ENCODE measurements at places on chromosomes 2 and 18. TPM values are rescaled to one million over a fixed set of nuclear protein-coding genes. Genes with fewer than 3 reads are reported as not detected.

GRCh38 chr2:54059986-54060385 lies 55.4 kb upstream of the ACYP2 start:
- H3K4me3 ChIP-seq: no peak overlapping the region
- H3K27me3 ChIP-seq: no peaks in the 10 kb centered on the region
- no peak overlapping the region for H3K27ac ChIP-seq
- H3K4me1 ChIP-seq: no peaks in the 10 kb centered on the region

DNA sequence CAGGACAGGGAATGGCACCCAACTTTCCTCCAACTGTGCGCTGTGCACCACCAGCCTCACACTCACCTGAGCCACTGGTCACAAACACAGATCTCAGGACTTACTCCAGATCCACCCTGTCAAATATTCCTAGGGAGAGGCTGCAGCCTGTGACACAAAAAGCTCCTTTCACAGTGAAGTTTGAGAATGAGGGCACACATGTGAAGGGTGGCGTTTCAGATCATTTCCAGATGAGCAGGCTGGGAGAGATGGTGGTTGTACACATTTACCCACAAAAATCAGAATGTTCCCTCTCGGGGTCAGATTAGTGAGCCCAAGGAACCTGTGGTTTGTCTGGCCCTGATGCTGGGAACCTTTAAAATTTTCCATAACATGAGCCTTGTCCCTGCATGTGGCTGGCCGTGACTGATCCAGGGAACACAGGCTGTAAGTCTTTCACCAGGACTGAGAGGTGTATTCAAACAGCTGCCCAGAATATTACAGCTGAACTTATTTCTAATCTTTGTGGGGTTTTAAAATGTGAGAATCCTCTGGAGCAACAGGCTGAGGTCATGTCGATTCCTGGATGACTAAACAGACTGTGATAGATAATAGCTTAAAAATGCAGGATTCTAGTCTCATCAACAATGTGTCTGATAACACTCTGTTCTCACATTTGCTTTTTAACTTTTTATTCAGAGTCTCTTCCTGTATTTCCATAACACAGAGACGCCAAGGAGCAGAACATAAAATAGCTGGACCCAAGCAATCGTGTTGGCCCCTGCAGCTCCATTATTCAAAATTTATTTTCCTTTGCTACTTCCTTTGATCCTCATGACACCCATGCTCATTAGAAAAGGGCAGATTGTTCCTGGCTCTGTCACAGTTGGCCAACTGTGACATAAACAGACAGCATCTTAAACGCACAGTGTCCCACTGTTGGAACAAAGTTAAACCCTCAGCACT lies 35.5 kb downstream of the IL1R2 start:
- H3K4me3 ChIP-seq: no peak overlapping the region
- H3K36me3 ChIP-seq: no peaks in the 10 kb centered on the region
- H3K4me1 ChIP-seq: peaks cover 18% of the 10 kb centered on the region

DNA sequence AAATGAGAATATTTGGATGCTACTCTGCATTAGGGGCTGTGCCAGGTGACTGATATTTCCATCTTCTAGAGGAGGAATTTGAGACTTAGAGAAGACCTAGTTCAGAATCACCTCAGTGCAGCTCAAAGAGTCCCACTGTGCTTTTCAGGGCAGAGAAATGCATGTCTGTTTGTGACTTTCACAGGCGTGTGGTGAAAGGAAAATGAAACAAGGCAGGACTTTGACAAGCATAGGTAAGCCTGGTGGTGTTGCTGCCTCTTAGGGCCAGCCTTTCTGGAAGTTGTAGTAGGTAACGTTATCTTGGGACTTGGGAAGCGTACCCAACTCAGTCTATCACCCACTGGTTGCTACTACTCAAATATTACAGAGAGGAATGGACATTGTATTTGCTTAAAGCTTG lies 2.6 kb downstream of the GPR39 start:
- H3K36me3 ChIP-seq: no peaks in the 10 kb centered on the region
- no peak for DNase-seq
- no peak overlapping the region for H3K27ac ChIP-seq
- H3K4me1 ChIP-seq: peaks cover 12% of the 10 kb centered on the region

GRCh38 chr18:9771261-9771976 lies 63.3 kb downstream of the RAB31 start:
- H3K4me1 ChIP-seq: no peaks in the 10 kb centered on the region
- no peaks in the 10 kb centered on the region for H3K36me3 ChIP-seq
- DNase-seq: peak; percentile 57
- peak overlapping the region; percentile 1 for H3K27ac ChIP-seq

DNA sequence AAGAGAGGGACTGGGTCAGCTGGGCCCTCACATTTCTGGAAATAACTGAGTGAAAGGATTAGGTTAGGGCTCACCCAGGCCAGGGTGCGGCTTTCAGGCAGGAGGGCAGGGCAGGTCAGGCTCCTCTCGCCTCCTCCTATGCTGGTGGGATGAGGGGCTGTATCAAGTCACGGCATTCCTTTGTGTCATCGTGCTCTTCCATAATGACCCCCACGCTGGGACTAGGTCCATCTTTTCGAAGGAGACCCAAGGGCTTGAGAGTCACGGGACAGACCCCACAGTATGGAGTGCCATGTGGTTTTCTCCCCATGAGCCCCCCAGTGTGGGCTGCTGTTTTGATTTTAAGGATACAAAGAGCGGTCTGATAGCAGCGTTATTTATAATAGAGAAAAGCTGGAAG lies 137.8 kb upstream of the COPS8 start:
- H3K4me3 ChIP-seq: no peak overlapping the region
- H3K27ac ChIP-seq: no peak overlapping the region
- no peaks in the 10 kb centered on the region for H3K27me3 ChIP-seq
- H3K36me3 ChIP-seq: no peaks in the 10 kb centered on the region
- no peaks in the 10 kb centered on the region for H3K4me1 ChIP-seq
- DNase-seq: no peak

DNA sequence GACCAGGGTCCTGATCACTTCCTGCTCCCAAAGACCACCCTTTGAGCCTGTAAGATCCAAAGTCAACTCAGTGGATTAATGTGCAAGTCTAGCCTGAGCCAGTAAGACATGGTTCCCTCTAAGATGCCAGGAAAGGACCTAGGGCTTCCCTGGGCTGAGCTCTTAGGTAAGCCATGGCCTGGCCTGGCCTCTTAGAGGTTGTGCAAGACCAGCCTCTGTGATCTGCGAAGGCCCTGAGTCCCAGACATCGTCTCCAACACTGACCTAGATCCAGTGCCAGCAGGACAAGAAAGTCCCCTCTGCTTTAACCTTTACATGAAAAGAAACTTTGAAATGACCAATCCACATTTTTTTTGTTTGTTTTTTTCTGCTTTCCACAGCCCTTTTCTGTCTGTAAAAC lies 73.6 kb upstream of the CYP1B1 start:
- no peaks in the 10 kb centered on the region for H3K4me1 ChIP-seq
- no peak overlapping the region for H3K4me3 ChIP-seq
- no peak for DNase-seq
- H3K36me3 ChIP-seq: no peaks in the 10 kb centered on the region

DNA sequence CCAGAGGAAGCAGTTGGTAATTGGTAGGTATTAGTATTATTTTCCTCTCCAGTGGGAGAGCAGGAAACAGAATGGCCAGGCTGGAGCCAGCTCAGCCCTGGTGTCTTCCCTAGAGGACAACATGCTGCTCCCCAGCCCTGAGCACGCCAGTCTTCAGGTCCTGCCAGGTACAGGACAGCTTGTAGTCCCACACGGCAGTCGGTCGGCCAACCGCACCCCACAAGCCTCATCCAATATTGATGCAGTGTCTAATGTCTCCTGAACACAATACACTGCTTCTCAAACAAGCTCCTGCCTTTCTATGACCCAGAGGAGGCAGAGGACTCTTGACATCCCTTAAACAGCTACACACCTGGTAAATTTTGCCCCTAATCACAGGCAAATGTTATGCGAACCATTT lies 71.0 kb upstream of the PPP1CB start:
- H3K27me3 ChIP-seq: no peaks in the 10 kb centered on the region
- no peaks in the 10 kb centered on the region for H3K36me3 ChIP-seq
- peak overlapping the region; percentile 11 for H3K27ac ChIP-seq
- peaks cover 62% of the 10 kb centered on the region for H3K4me1 ChIP-seq
- no peak for DNase-seq

GRCh38 chr2:110678457-110679336 lies 834 bp upstream of the BUB1 start:
- peak overlapping the region; percentile 84 for H3K27ac ChIP-seq
- no peak for DNase-seq
- H3K4me3 ChIP-seq: peak overlapping the region; percentile 80
- no peaks in the 10 kb centered on the region for H3K27me3 ChIP-seq
- H3K4me1 ChIP-seq: peaks cover 12% of the 10 kb centered on the region

DNA sequence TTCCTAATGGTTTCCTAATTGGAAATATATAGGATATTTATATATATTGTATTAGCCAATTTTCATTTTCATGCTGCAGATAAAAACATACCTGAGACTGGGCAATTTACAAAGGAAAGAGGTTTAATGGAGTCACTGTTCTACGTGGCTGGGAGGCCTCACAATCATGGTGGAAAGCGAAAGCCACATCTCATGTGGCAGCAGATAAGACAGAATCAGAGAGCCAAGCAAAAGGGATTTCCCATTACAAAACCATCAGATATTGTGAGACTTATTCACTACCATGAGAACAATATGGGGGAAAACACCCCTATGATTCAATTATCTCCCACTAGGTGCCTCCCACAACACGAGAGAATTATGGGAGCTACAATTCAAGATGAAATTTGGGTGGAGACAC lies 242.5 kb upstream of the NETO1 start:
- no peaks in the 10 kb centered on the region for H3K4me1 ChIP-seq
- no peaks in the 10 kb centered on the region for H3K27me3 ChIP-seq
- DNase-seq: no peak
- no peaks in the 10 kb centered on the region for H3K36me3 ChIP-seq
- H3K4me3 ChIP-seq: no peak overlapping the region

The KLHL41 gene
- total RNA-seq: 3,010 TPM

GRCh38 chr2:240851078-240851991 lies 17.3 kb upstream of the AGXT start:
- peak; percentile 80 for DNase-seq
- no peak overlapping the region for H3K4me3 ChIP-seq
- no peaks in the 10 kb centered on the region for H3K27me3 ChIP-seq
- H3K36me3 ChIP-seq: no peaks in the 10 kb centered on the region
- no peaks in the 10 kb centered on the region for H3K4me1 ChIP-seq

DNA sequence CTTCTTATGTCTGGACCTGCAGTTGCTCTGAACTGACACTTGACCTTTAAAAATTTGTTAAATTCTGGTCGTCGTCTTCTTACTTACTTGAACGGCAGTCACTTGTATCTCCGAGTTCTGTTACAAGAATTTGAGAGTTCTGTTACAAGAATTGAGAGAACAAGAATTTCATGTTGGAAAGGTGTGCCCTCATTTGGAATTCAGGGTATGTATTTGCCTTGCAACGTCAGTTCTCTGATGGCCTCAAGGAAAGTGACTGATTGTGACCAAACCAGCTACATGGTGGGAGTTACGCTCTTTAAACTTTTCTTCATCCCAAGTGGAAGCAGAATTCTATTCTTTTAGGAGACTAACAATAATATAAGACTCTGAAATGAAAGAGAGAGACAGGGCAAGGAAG lies 320.0 kb upstream of the TRIB2 start:
- no peak for DNase-seq
- no peaks in the 10 kb centered on the region for H3K36me3 ChIP-seq
- H3K4me3 ChIP-seq: no peak overlapping the region
- no peaks in the 10 kb centered on the region for H3K27me3 ChIP-seq
- no peak overlapping the region for H3K27ac ChIP-seq

DNA sequence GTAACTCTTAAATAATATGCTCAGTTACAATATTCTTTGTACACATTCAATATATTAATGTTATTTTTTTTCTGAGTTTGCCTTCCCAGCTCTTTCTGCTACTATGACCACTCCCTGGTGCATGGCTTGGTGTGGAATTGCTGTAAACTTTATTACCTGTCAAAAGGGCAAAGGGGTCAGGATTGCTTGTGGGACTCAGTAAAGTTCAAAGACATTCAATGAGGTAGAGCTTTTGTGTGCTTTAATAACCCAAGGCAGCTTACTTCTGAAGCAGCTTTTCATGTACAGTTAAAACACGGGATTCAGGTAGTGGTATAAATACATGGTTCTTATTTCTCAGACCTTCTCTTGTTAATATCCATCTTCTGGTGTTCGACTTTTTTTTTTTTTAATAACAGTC lies 132.8 kb downstream of the MEIS1 start:
- H3K4me3 ChIP-seq: no peak overlapping the region
- H3K27ac ChIP-seq: no peak overlapping the region

The TANC1 gene
- total RNA-seq: 5.1 TPM

The SERPINB4 gene
- total RNA-seq: not detected

Measured in gastrocnemius medialis (tissue), 4 donors.